Stimulated activated CD4-positive, alpha-beta T cell treated with anti-CD3 and anti-CD28 coated beads, Interleukin-1b, Interleukin-23, amount 100 ng/mL, for 1 hour (primary cell): ENCODE measurements at places on chromosomes 13 and 19.

- DNase-seq, result no peak
Observed at GRCh38 chr19:41023193-41023592, 32.1 kb downstream of the CYP2B6 start.

DNA sequence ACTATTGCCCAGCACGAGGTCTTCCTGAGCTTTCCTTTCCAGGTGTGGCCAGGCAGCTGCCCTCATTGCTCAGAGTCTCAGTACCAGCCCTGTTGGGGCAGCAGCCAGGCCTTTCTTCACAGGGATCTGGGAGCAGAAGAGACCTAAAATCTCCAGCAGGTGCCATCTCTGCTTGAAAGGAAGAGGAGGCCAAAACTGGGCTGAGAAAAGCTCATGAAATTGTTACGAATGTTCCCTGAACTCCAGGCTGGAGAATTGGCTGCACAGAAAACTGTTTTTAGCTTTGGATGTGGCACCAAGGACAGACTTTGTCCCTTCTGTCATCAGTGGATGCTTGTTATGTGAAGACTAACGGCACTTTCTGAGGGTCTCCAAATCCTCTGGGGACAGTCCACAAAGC lies 8.7 kb upstream of the PEPD start:
- no peak for DNase-seq

DNA sequence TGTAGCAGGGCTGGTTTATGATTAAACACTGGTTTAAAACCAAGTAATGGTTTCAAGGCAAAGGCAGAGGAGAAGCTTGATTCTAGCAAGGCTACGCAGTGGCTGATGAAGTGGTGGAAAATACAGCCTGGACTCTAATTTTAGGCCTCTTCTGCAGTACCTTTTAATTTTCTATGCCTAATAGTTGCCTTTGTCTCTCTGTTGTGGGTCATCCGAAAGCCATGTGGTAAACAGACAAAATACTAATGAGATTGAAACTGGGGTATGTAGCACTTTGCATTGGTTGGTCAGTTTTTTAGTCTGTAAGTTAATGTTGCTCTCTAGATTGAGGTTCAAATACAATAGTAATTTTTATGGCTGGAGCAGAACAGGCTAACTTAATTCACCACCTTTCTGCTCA lies 3.3 kb downstream of the LMO7 start:
- no peak for DNase-seq

- DNase-seq, result no peak
Observed at GRCh38 chr13:112184851-112185371, 118.0 kb downstream of the SOX1 start.

GRCh38 chr13:65677906-65678305 lies 1552.2 kb downstream of the PCDH9 start:
- no peak for DNase-seq

GRCh38 chr13:50357586-50358118 lies 342.4 kb downstream of the KCNRG start:
- no peak for DNase-seq

DNA sequence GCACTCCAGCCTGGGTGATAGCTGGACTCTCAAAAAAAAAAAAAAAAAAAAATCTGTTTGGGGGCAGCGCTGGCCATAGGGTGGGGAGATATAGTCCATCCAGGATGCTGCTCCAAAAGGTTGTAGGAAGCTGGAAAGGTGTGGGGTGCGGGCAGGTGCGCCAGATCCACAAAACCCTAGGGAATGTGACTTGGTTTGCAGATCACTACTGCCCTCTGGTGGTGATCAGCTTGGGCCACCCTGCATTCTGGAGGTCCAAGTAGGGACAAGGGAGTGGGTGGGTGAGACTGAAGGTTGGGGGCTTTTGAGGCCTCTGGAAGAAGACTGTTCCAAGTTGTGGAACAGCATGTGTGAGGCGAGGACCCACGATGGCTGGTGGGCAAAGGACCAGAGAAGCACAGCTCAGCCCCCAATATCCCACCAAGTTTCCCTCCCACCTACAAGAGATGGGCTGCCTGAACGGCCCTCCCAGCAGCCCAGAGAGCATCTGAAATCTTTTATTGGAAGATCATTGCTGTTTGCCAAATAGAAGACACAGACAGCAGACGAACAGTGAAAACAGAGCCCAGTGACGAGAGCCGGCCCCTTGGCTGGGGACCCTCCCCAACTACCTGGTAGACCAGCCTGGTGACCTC lies 10.4 kb upstream of the TYK2 start:
- peak; percentile 39 for DNase-seq

- no peak for DNase-seq
Observed at GRCh38 chr13:25682276-25682675, 310.5 kb downstream of the ATP8A2 start.
